Dermis blood vessel endothelial cell (primary cell): ENCODE measurements at places on chromosomes 13 and 19. TPM values are rescaled to one million over a fixed set of nuclear protein-coding genes. Genes with fewer than 3 reads are reported as not detected.

- DNase-seq, result no peak
These were observed 6.2 kb downstream of the GNA11 start for GRCh38 chr19:3100331-3100730.

The FGF22 gene
- not detected in 2 replicates for total RNA-seq

- DNase-seq, result peak; percentile 93
These were observed 2.2 kb upstream of the ZNF665 start for GRCh38 chr19:53195265-53195903.

DNA sequence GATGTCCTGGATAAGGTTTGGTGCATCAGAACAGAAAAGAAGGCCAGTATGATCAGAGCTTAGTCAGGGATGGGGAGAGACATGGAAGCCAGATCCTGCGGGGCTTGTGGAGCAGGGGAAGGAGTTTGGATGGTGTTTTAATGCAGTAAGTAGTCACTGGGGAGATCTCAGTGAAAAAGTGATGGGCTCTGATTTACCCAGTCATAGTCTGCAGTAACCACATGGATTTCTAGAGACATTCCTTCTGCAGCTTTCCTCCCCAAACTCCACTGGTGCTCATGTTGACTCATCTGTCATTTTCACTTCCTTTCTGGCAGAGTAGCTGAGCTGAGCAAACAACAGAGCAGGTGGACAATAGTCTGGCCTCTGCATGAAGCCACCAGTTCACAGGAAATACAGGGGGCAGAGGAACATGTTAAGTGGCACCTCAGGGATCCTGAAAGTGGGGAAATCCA is 144.1 kb downstream of the DPF1 start:
- DNase-seq, result peak; percentile 83

- no peak for DNase-seq
These were observed 43.2 kb downstream of the KLF12 start for GRCh38 chr13:74090869-74091605.

GRCh38 chr13:100356889-100357288 is 231.7 kb downstream of the GGACT start:
- no peak for DNase-seq

The MOB3A gene
- 26.4 and 54.0 TPM in 2 replicates for total RNA-seq

GRCh38 chr19:1884291-1884718 is 991 bp downstream of the ABHD17A start:
- no peak for DNase-seq

GRCh38 chr13:112509190-112509589 is 78.8 kb downstream of the TUBGCP3 start:
- DNase-seq, result no peak

The ZNF497 gene
- 1.3 and 2.9 TPM in 2 replicates for total RNA-seq

DNA sequence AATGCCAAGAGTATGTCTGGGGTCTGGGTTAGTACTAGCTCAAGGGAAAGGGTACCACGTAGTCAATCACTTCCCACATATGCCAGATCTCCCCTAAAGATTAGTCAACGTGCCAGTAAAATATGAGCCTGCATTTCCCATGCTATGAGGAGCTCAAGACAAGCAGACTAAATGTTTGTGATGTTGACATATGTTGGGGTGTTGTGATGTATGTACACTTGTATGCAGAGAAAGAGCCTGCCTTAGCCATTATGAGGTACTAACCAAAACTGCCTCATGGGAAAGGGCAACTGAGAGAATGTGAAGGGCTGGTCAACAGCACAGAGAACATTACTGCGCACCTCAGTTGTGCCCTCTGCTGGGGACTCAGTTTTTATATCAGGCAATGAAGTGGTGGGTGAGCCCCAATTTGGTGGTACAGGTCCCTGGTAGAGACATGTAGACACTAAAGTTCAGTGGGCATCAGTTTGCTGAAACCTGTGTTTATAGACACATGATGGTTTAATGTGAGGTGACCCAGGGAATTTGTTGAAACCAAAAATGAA is 287.0 kb downstream of the DCT start:
- no peak for DNase-seq

DNA sequence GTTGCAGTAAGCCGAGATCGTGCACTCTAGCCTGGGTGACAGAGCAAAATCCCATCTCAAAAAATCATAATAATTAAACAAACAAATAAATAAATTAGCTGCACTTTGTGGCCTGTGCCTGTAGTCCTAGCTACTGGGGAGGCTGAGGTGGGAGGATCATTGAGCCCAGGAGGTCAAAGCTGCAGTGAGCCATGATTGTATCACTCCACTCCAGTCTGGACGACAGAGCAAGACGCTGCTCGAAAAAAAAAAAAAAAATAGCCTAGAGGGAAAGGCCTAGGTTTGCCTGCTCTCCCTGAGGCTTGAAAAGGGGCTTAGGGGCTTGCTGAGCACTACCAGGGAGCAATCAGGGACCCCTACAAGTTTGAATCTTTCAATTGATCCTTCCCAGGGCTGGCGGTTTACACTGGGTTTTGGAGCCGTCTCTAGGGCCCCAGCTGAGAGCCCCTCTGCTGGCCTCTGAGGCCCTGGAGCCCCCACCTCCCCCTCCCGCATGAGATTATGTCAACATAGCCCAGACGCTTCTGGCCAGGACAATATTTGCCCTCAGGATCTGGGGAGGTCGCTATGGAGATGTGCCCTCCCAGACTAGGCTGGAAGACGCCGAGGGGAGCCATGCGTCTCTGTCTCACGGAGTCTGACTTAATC is 10.4 kb upstream of the GIPR start:
- DNase-seq, result no peak

DNA sequence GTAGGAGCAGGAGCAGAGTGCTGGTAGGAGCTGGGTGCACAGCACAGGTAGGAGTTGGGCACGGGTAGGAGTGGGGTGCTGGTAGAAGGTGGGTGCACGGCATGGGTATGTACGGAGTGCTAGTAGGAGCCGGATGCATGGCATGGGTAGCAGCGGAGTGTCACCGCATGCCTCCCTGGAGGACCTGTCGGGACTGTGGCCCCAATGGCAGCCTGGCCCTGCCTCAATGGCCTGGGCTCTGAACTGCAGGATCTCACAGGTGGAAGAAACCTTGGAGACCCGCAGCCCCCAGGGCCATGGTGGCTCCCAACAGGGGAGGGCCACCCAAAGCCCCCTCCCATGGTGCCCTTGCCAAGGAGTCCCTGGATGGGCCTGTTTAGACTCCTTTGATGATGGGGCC is 1146.0 kb downstream of the UQCRFS1 start:
- no peak for DNase-seq

- DNase-seq, result no peak
These were observed 123.7 kb downstream of the CACNA1A start for GRCh38 chr19:13382633-13382938.

DNA sequence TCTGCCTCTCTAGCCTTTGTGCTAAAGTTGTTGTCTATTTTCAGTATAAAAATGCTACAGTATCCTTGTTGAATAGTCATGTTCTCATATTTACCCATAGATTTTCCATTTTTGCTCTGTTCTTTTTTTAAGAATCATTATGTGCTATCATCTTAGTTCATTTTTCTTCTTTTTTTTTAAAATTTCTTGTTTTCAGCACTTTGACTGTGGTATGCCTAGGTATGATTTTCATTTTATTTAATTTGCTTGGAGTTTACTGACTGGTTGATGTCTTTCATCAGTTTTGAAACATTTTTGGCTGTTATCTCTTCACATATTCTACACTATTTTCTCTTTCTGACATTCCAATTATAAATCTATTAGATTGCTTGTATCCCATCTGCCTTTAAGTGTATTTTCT is 192.9 kb downstream of the PDS5B start:
- no peak for DNase-seq

DNA sequence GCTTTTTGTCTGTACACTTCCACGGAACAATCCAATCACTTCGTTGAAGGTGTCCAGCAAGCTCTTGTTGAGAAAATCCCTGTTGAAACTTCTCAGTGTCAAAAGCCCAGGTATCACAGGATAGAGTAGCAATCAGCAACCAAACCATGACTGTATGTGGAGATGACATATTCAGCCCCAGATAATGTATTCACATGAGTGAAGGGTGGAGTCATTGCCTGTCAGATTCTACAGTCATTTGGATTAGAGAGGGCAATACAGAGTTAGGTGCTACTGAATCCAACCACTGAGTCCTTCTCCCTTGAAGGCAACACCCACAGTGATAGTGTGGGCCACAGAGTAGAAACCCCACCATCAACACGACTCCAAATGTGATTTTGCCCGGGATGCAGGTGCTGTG is 23.3 kb downstream of the ZNF627 start:
- no peak for DNase-seq

DNA sequence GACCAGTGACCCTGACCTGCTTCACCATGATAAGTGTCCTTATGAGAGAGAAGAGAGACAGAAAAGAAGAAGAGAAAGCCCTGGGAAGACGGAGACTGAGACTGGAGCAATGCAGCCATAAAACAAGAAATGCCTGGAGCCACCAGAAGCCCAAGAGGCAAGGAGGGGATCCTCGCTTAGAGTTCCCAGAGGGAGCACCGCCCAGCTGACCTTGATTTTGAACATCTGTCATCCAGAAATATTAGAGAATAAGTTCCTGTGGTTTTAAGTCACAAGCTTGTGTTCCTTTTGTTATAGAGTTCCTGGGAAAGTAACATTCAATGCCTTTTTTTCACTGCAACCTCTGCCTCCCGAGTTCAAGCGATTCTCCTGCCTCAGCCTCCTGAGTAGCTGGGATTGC is 20.2 kb downstream of the CERS1 start:
- no peak for DNase-seq

GRCh38 chr19:7709932-7710460 is 8.1 kb upstream of the FCER2 start:
- DNase-seq, result no peak

GRCh38 chr13:92959790-92960189 is 266.8 kb upstream of the GPC6 start:
- DNase-seq, result no peak

The PRODH2 gene
- not detected in 2 replicates for total RNA-seq

GRCh38 chr13:24050796-24051715 is 109.5 kb upstream of the SPATA13 start:
- DNase-seq, result no peak

- DNase-seq, result no peak
These were observed 14.5 kb upstream of the DCT start for GRCh38 chr13:94494026-94494425.

The SHISA7 gene
- not detected in 2 replicates for total RNA-seq

The TMEM150B gene
- total RNA-seq, result not detected in 2 replicates

The DPF1 gene
- total RNA-seq, result 0.34 and 0.47 TPM in 2 replicates

- no peak for DNase-seq
These were observed 5.6 kb downstream of the MFSD12 start for GRCh38 chr19:3551792-3552095.

GRCh38 chr13:33953781-33954180 is 135.8 kb downstream of the RFC3 start:
- DNase-seq, result no peak

GRCh38 chr13:24127116-24127631 is 33.3 kb upstream of the SPATA13 start:
- no peak for DNase-seq

GRCh38 chr13:39952249-39953233 is 297.1 kb downstream of the COG6 start:
- DNase-seq, result peak; percentile 99

The CNFN gene
- total RNA-seq, result not detected in 2 replicates

The ZSCAN4 gene
- not detected in 2 replicates for total RNA-seq

DNA sequence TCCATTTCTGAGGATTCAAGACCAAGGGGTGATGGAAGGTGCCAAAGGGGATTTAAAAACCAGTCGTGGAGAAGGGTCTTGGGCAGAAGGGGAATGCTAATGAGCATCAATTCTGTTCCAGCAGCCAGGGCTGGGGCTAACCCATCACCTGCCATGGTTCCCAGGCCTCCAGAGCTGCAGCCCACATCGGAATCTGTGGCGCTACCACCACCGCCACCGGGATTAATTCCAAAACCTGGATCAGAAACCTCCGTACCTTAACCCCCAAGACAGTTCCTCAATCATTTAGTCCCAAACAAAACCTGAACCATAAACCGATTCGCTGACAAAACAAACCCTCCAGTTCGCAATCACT is 583 bp downstream of the ZNF615 start:
- peak; percentile 18 for DNase-seq

DNA sequence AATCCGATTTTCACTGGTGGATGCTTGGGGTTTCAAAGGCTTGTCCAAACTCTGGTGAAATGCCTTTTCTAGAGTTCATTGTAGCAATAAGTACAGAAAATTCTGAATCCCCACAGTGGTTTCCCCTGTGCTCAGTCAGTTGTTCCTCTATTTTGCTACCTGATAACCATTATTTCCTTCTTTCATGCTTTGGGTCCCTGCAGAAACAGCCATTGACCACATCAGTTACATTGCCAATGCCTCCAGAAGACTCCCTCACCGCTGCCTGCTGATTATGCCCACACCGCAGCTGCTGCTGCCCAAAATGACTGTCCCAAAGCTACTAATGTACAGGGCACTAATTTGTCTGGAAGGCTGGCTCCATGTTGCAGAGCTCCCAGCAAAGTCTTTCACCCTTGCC is 517.3 kb downstream of the KLF12 start:
- DNase-seq, result no peak

The BST2 gene
- total RNA-seq, result 1.8 and 6.5 TPM in 2 replicates

DNA sequence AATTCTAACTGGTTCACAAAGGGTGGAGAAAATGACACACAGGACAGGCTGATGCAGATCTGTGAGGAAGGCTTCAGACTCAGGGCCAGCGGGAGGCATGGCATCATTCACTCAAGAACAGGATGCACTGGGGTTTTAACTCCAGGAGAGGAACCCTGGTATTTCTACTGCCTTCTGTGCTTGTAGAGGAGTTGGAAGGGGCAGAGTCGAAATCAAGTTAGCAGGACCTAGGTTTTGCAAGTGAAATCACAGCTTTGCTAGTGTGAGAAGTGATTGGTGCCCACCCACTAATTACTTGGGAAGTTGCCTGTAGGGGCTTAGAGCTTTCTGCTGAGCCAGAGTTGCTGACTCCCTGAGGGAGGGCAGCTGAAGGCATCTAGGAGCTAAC is 92.7 kb downstream of the AKAP11 start:
- no peak for DNase-seq

DNA sequence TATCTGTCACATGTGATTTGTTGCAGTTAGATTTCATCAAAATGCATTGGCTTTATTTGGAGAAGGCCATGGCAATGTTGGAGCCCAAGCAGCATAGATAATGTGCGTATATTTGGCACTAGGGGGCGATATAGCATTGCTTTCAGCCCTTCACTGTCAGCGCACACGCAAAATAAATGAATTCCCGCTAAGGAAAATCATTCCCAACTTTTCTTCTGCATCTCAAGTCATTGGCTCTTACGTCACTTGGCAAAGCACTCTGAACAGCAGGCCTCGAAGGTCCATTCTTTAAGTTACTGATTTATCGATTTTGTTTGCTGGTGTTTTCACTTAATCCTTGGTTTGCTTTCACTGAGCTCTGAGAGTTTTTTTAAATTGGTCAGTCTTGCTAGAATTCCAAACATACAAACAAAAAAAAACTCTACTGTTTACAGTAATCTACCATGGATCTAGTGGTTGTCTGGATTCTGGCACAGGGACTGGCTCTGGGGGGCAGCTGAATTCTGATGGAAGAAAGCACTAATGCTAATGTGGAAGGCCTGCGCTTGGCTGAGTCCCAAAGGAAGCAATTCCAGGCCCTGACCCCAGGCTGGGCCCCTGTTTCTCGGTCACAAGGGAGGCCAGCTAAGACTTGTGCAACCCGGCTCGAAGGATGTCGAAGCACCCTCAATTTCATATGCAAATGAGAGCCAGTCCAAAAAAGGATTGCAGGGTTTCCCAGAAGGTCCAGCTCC is 97.7 kb upstream of the IPO5 start:
- peak; percentile 81 for DNase-seq

The LGI4 gene
- total RNA-seq, result 0.34 TPM in 1 of 2 replicates, not detected in the other

The NLRP5 gene
- total RNA-seq, result not detected in 2 replicates
